Breast epithelium (tissue), 4 donors: ENCODE measurements at places on chromosomes 1 and 21. TPM values are rescaled to one million over a fixed set of nuclear protein-coding genes. Genes with fewer than 3 reads are reported as not detected.

Gene TNFRSF25
- total RNA-seq: 12.4 TPM

Gene PM20D1
- total RNA-seq: 0.16 TPM

Gene LRRIQ3
- 2.6 TPM for total RNA-seq

Gene FCRLB
- 0.33 TPM for total RNA-seq

Gene S100A8
- total RNA-seq: 37.4 TPM

Gene ASPM
- total RNA-seq: under 0.01 TPM

Gene SLC35A3
- total RNA-seq: 31.8 TPM

Gene GJA4
- total RNA-seq: 39.3 TPM

Gene NKAIN1
- not detected for total RNA-seq

Gene CRYBG2
- not detected for total RNA-seq
